ENCODE measurements at places on chromosomes 1 and 21.

GRCh38 chr21:41232013-41232412, 64.1 kb downstream of the BACE2 start:
- no peak for DNase-seq

GRCh38 chr1:211472724-211473123, 19.2 kb downstream of the RD3 start:
- DNase-seq = no peak

DNA sequence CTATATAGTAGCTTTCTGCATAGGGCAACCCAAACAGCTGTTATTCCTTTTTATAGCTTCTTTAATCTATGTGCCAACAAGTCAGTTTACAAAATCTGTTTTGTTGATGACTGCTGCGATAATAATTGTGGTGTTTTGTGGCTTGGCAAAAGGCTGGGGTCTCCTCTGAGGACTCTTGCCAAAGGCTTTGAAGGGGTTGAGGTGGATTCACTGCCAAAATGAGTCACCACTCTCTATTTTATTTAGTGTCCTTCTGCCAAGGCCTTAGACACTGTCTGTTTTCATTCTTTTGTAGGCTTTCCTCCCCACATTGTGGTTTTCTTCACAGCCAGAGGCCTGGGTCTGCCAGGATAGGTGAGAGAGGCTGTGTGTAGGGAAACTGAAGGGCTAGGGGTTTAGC, 161.8 kb downstream of the NFIA start:
- no peak for DNase-seq

GRCh38 chr1:208979776-208980175, 603.7 kb upstream of the CAMK1G start:
- no peak for DNase-seq

DNA sequence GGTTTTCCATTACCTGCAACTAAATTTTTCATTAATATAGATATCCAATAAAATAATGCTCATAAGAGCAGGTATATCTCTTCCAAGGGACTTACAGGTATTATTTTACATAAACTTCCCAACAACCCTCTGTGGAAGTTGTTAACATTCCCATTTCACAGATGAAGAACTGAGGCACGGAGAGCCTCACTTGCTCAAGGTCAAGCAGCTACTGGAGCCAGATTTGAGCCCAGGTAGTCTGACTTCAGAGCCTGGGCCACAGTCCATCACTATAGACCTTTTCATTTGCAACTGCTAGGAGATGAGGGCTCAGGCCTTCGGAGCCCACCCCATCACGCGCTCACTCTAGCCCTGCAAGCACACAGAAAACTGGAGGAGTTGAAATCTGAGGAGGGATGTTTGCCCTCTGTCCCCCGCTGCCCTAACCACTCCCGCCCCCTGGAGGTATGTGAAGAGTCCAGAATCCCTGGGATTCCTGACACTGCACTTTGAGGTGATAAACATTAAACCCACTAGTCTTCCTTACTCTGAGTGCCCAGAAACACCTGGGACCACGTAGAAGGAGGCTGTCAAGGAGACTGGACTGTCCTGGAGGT, 11.7 kb upstream of the ALPL start:
- no peak for DNase-seq

GRCh38 chr1:247077213-247077612, 1.4 kb downstream of the ZNF670 start:
- DNase-seq = no peak

Measured in NCI-H2227 treated with DMSO at 0.1 percent for 48 hours (cell line).